ENCODE measurements at places on chromosomes 2 and 18.

DNA sequence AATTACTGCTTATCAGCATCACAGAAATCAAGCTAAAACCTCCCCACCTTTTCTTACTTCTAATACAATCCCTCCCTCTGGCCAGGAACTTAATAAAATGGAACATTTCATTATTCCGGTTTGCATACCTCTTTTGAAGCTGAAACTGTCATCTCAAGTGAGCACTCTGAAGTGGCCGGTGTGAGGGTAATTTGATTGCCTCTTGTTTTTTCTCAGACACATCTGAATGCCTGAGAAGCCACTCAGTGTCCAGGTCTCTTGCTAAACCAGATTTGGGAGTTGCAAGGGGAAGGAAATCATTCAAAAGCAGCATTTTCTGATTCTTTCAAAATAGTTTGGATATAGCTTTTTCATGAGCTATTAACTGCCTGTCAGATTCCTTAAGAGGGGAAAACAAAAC lies 190.3 kb downstream of the C1D start:
- DNase-seq = no peak

DNA sequence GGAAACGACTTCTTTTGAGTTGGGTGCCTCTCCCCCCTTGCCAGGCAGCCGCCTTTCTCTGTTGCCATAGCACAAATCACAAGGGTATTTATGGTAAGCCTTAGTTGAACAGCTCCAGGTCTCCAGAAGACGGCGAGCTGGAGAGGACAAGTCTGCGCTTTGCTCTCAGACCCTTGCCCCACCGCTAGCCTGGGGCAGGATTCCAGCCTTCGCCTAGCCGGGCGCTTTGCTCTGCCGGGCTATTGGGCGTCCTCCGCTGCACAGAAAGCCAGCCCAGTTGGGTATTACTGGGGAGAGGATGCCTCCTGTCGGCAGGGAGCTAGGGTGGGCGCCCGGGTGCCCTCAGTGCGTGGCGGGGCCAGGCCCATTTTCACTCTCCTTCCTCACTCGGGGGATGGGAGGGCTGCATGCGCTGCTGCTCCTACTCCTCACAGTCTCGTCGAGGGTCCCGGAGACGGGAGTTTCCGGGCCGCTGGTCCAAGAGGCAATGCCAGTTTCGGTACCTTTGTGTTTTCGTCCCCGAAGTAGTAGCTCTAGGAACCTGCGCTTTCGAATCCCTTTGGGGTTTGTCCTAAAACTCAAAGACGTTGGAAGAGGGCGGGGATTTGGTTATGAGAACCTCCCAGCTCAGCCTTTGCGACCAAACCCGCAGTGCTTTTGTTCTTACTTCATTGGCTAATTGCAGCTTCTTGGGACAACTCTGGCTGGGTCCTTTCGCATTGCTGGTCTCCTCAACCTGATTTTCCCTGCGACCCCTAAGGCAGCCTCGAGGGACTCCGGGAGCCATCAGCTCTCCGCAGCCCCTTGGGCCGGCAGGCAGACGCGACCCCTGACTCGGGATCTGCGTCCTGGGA lies 3.6 kb upstream of the DLX2 start:
- no peak for DNase-seq

DNA sequence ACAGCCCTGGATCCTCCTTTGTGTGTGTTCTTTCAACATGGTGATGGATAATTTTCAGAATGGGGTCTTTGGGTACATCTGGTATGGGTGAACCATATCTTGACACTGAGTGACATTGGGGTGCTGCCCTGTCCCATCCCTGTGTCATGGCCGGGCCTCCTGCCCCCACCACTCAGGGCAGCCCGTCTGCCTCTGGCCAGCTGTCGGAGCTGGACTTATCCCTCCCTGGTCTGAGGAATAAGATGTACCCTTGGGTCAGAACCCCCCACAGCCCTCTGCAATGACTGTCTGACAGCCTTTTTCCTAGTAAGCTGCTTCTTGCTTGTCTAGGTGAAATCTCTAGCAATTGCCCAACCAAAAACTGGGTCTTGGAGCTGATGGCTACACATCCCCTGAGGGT lies 142.9 kb downstream of the SH3RF3 start:
- DNase-seq = no peak

DNA sequence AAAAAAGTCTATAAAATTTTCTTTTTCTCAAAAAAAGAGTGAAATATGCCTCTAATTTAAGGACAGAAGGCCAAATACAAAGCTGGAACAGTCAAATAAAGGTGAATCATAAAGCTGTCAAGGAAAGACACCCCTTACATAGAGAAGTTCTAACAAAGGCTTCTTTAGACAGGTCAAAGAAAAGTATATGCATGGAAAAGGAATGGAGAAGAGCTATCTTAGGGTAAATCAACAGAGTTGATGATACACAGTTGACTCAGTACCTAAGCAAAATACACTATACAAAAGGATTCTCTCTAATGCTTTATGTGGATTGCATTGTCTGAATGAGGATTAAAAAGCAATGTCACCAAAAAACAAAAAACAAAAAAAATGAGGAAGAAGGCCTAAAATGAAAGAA lies 214.8 kb downstream of the TXNL1 start:
- no peak for DNase-seq

DNA sequence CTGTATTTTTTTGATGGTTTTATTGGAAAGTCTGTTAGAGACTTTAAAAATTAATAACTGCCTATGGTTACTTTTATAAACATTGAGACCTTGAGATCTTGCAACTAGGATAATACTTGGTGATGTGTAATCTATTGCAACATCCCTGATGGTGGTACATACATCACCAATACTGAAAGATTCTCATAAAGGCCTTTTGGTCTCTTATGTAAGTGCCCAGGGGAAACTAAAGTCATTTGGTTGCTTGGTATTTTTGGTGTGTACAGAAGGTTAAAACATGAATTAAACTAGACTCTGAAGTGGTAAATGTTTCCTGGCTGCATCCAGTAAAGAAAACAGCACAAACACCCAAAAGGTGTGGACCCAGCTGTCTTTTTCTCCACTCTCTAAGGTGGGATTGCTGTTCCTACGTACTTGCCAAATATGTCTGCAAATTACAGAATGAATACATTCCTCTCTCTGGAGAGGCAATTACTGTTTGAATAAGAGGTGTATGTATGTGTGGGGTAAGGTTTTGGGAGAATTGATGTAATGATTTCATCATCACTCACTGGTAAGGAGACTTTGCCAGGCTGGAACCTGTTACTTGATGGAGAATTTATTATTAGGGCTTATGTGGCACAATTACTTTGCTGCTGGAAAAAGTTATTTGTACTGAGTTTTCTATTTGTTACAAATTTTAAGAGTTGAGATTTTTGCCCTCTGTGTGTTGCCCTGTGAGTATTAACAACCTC lies 3.6 kb downstream of the B3GNT2 start:
- DNase-seq = no peak

DNA sequence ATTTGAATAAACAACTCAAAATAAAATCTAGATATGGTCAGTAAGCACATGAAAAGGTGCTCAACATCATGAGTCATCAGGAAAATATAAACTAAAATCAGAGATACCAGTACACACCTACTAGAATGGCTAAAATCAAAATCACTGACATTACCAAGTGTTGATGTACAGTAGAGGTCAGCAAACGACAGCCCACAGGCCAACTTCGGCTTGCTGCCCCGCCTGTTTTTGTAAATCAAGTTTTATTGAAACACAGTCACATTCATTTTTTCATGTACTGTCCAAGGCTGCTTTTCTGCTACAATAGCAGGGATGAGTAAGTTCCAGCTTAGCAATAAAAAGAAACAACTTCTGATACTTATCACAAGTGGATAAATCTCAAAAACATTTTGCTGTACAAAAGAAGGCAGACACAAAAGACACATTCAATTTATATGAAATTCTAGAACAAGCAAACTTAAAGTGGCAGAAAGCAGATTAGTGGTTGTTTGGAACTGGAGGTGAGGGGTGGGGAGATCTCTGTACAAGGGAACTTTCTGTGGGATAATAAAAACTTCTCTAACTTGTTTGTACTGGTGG lies 32.1 kb downstream of the TRAK2 start:
- DNase-seq = no peak

GRCh38 chr2:190791347-190791975 lies 89.2 kb upstream of the GLS start:
- DNase-seq = no peak

All from CD4-positive, alpha-beta T cell treated with Interferon gamma for 1 hour (primary cell).